Urothelium cell line (cell line): ENCODE measurements at places on chromosomes 7 and 10.

- DNase-seq: no peak
Measured at GRCh38 chr7:148722340-148723165, 23.9 kb downstream of the CUL1 start.

GRCh38 chr10:60679388-60679990 is 98.8 kb upstream of the CDK1 start:
- no peak for DNase-seq

GRCh38 chr7:45007106-45007505 is 7.1 kb downstream of the CCM2 start:
- no peak for DNase-seq

GRCh38 chr7:123627851-123628250 is 26.2 kb downstream of the ASB15 start:
- DNase-seq: no peak

- DNase-seq: no peak
Measured at GRCh38 chr7:29340696-29341095, 146.1 kb downstream of the CHN2 start.

- DNase-seq: no peak
Measured at GRCh38 chr10:8055420-8056349, 1.2 kb downstream of the GATA3 start.
